Substantia nigra (tissue), 51 donors: ENCODE measurements at places on chromosomes 6 and 20.

- DNase-seq: no peak
Measured at GRCh38 chr6:76441875-76442274, 369.4 kb upstream of the IMPG1 start.

- DNase-seq: no peak
Measured at GRCh38 chr20:6765469-6766058, 1.9 kb upstream of the BMP2 start.

- no peak for DNase-seq
Measured at GRCh38 chr6:134936931-134937330, 13.0 kb downstream of the ALDH8A1 start.

DNA sequence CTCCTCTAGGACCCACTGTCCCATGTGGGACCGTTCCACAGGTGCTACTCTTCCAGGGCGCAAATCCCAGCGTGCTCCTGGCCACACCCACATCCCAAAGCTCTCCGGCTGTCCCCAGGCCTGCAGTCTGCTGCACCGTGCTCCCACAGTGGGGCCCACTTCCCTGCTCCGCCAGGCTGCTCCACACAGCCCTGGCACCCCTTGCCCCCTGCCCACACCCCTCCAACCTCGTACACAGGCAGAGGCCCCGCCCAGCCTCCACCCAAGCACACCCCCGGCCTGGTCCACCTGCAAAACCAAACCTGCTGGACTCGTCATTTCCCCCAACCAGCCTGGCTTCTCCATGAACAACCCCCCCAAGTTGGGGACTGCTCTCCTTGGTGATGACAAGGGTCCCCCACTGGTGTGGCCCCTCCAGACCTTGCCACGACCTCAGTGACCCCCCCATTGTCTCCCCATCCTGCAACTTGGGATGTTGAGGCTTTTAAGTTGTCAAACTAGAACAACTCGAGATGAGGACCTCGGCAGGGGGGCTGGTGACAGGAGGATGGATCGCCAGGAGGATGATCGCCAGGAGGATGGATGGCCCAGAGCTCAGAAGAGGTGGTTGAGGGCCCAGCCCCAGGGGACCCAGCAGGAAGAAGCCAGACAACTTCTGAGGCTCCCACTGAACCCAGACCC, 27.1 kb downstream of the YTHDF1 start:
- DNase-seq: no peak

- peak; percentile 35 for DNase-seq
Measured at GRCh38 chr6:11538052-11538818, 686 bp downstream of the TMEM170B start.

- DNase-seq: no peak
Measured at GRCh38 chr6:74222768-74223333, 526.8 kb downstream of the CD109 start.

- DNase-seq: no peak
Measured at GRCh38 chr6:32603888-32604287, 14.2 kb upstream of the HLA-DRB1 start.

DNA sequence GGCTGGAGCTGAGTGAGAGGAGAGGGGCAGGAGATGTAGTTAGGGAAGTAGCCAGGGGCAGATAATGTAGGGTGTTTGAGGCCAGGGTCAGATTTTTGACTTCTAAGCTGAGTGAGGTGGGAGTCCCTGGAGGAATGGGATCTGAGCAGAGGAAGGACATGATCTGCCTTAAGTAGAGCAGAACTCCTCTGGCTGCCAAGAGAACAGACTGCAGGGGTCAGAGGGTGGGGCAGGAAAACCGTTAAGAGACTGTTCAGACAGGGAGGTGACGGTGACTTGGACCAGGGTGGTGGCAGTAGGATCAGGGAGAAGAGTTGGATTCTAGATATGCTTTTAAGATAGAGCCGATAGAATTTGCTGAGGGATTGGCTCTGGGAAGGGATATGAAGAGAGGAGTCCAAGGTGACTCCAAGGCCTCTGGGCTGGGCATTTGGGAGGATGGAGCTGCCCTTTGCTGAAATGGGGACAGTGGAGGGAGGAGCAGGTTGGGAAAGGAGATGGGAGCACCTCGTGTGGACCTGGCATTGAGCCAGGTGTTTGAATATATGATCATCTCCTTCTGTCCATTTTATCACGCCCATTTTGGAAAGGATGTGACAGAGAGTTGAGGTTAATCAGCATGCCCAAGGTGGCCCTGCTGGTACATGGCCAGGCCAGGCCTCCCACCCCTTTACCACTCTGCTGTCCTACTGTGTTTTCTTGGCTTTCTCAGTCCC, 18.8 kb downstream of the EYA2 start:
- DNase-seq: no peak

GRCh38 chr20:45282700-45283550, 23.7 kb upstream of the RBPJL start:
- DNase-seq: no peak

- peak; percentile 7 for DNase-seq
Measured at GRCh38 chr20:51462566-51463276, 79.8 kb downstream of the NFATC2 start.

DNA sequence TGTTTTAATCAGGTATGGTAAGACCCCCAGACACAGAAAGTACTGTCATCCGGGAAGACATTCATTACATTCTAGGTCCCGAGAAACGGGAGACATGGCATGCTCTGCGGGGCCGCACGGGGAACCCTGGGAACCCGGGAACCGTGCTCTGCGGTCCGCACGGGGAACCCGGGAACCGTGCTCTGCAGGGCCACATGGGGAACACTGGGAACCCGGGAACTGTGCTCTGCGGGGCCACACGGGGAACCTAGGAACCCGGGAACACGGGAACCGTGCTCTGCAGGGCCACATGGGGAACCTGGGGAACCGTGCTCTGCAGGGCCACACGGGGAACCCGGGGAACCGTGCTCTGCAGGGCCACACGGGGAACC, 165.6 kb upstream of the SULF2 start:
- no peak for DNase-seq

DNA sequence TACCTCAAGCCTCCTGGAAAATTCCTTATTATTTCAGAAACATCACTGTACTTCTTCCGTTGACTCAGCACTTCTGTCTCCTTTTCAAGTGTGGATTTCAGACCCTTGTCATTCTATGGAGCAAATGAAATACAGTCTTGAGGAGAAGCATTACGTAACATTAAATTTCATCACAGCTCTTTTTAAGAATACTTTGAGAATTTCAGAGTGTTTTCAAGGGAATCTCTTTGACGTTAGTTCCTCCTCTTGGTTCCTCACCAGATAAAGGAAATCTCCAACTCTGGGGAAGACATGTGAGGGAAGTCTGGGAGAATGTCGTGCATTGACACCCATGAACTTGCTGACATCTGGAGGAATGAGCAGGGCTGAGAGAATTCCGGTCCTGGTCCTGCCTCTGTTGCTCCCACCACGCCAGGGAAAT, 32.3 kb downstream of the UST start:
- DNase-seq: no peak

DNA sequence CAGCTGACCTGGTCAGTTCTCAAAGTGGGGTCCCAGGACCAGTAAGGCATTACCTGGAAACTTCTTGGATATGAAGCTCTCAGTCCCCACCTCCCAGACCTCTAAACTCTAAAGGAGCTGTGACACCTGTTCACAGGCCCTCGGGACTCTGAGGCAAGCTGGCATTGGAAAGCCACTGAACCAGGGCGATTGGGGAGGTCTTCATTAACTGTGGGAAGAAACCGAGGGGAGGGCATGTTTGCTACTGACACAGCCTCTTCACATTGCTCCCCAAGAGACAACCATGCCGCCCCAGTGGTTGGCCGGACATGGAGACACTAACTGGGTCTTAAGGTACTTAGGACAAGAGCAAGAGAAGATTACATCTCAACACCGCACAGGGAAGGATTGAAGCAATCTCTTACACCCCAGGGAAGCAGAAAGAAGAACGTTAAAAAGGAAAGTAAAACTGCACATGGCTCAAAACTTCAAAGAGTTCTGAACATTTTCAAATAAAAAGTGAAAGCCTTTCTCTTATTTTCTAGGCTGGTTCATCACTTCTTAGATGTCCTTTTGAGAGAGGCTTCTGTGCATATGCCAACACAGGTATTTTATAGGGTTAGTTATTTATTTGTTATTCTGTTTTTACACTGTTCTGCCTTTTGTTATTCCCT, 210.0 kb upstream of the CST7 start:
- no peak for DNase-seq

DNA sequence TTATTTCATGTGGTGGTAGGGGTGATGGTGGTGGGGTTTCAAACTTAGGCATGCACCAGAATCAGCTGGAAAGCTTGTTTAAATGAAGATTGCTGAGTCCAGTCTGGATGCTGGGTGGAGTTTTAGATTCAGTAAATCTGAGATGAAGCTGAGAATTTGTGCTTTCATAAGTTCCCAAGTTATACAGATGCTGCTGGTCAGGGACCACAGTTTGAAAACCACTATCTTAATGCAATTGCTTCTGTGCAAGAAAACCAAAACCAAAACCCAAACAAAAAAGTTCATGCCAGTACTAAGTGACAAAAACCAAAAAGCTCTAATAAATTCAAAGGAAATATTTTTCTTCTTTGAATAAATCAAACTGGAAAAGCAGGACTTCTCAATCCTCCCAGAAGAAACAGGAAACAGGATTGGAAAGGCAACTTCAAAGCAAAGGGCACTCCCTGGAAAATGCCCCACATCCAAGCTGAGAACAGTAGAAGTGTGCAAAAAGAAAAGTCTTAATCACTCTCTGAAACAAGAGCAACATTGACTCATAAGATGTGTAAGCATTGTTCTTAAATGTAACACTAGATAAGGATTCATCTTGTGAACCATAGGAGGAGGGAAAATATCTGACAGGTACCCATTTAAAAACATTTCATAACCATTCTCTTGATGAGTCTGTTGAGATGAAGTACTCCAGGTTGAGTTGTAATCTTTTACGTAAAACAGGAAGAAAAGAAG, 481.5 kb upstream of the HSF2 start:
- DNase-seq: no peak

- DNase-seq: no peak
Measured at GRCh38 chr6:141988954-141989705, 143.6 kb upstream of the GJE1 start.

GRCh38 chr20:18672834-18673233, 85.0 kb downstream of the DTD1 start:
- no peak for DNase-seq

DNA sequence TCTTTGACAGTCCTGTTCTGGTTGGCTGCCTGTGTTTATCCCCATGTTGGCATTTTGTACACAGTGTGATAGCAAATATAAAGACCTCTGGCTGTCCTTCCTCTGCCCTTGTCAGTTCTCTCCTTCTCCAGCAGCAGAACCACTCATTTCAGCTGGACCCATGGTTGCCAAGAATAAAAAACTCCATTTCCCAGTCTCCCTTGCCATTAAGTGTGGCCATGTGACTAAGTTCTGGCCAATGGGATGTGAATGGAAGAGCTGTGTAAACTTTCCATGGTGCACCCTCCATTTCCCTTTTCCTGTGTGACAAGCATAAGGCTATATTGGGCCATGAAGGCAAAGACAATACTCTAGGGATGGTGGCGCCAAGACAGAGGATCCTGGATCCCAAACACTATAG, 78.4 kb upstream of the TBC1D7 start:
- DNase-seq: peak; percentile 59

DNA sequence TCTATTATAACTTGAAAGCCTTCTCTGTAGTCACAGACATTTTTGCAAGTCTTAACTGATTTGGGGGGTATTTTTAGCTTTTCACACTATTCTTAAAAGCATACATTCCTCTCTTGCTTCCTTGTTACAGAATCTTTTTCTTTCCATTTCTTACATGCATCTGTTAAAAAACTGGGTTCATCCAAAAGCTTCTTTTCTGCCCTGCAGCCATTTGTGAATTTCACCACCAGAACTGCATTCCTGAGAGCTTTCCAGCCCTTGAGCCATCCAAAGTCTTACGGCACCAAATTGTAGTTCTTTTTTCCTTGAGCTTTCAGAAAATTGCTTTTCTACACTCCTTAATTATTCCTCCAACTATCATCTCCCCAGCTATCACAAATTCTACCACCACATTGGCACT, 19.7 kb upstream of the GSTA4 start:
- no peak for DNase-seq

DNA sequence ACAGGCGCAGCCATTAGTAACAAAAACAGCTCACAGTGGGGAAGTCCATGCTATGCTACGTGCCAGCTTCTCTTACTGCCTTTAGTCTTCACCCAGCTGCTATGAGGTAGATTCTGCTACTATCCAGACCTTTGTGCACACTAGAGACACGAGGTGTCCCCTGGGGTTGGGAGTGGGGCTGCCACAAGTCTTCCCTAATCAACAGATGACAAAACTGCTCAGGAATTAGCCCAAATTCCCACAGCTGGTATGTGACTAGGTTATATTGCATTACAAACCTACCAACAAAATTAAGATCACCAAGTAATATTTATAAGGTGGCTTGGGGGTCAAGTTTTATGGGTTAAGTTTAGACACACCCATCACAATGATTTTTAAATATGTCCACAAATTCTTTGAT, 63.3 kb downstream of the PSMB1 start:
- DNase-seq: no peak

GRCh38 chr6:50510361-50510760, 203.0 kb upstream of the TFAP2D start:
- DNase-seq: no peak

- DNase-seq: no peak
Measured at GRCh38 chr20:58633161-58634053, 17.7 kb upstream of the STX16 start.

DNA sequence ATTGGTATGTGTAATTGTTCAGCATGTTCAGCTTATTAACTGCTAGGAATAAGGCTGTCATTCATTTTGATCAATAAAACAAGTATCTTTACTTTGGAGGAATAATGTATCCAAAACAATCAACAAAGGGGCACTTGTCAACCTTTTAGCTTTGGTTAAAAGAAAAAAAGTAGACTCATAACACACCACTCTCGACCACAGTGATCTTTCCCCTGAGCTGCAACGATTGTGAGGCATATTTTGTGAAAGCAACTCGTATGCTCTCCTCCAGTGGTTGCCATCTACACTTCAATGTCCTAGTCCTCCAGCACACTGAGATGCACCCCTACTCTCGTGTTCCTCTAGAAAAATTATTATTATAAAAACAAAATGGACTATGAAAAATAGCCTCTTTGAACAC, 60.1 kb upstream of the PDE7B start:
- no peak for DNase-seq

- no peak for DNase-seq
Measured at GRCh38 chr6:133348846-133349245, 107.7 kb downstream of the EYA4 start.

GRCh38 chr6:33702345-33702977, 9.0 kb downstream of the UQCC2 start:
- no peak for DNase-seq

DNA sequence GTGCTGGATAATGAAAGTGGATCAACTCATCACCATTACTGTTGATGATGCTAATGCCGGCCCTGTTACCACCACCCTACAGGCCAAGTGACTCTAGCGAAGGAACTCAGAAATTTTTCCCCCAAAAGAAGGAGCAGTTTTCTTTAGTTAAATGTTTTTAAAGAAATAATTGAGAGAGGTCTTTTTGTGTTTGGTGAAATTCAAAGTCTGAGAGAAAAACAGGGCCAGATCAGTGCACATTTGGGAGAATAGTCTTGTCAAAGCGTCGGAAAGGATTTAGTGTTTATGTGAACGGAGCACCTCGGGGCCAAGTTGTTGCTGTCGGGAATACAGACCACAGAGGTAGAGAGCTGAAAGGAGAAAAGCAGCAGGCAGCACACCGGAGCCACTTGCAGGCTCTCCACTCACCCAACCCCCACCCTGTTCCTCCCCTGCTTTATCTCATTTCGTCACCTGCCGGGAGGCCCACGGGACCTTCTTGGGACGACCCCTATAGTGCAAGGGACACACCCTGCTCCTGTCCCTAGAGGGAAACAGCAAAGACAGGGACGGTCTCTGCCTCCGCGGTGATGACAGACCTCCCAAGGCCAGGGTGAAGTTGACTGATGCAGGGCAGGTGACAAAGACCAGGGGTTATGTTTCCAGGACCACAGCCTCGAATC, 6.8 kb downstream of the TFAP2B start:
- no peak for DNase-seq

- no peak for DNase-seq
Measured at GRCh38 chr6:27866357-27867050, 45.7 kb downstream of the OR2B2 start.
